Naive thymus-derived CD8-positive, alpha-beta T cell (primary cell): ENCODE measurements at places on chromosomes 12 and 14. TPM values are rescaled to one million over a fixed set of nuclear protein-coding genes. Genes with fewer than 3 reads are reported as not detected.

Gene DPF3
- 0.58 TPM for total RNA-seq

Gene NKX2-1
- total RNA-seq = not detected

Gene TBC1D30
- total RNA-seq = 0.65 TPM

Gene NOS1
- not detected for total RNA-seq

Gene SLC25A21
- total RNA-seq = not detected

Gene NEDD8
- total RNA-seq = 107 TPM

Gene RNASE7
- total RNA-seq = not detected

Gene CMKLR1
- 0.27 TPM for total RNA-seq

Gene SIX6
- not detected for total RNA-seq

Gene NFKBIA
- 199 TPM for total RNA-seq

Gene SIX1
- not detected for total RNA-seq

Gene NPC2
- 40.9 TPM for total RNA-seq

Gene ACVRL1
- total RNA-seq = not detected

Gene MYH6
- total RNA-seq = not detected

Gene TRPV4
- not detected for total RNA-seq

Gene MIP
- not detected for total RNA-seq

Gene HOXC11
- total RNA-seq = not detected

Gene RFLNA
- total RNA-seq = not detected

Gene ZFHX2
- 0.62 TPM for total RNA-seq

Gene SELPLG
- total RNA-seq = 157 TPM

Gene LIN7A
- total RNA-seq = not detected

Gene KCNA5
- not detected for total RNA-seq

Gene ZNF891
- 8.1 TPM for total RNA-seq

Gene GSG1
- not detected for total RNA-seq

Gene PAH
- not detected for total RNA-seq

Gene RNF212B
- not detected for total RNA-seq

Gene GDF3
- total RNA-seq = not detected

Gene PPFIA2
- not detected for total RNA-seq

Gene GPD1
- total RNA-seq = 1.5 TPM

Gene DAO
- not detected for total RNA-seq

Gene IL26
- not detected for total RNA-seq
